MCF 10A (cell line): ENCODE measurements at places on chromosomes 2 and 18. TPM values are rescaled to one million over a fixed set of nuclear protein-coding genes. Genes with fewer than 3 reads are reported as not detected.

GRCh38 chr2:72933646-72934151 is 16.4 kb downstream of the EMX1 start:
- no peaks in the 10 kb centered on the region for H3K4me1 ChIP-seq
- no peak overlapping the region for H3K27ac ChIP-seq
- H3K4me3 ChIP-seq, result no peak overlapping the region
- no peaks in the 10 kb centered on the region for H3K27me3 ChIP-seq
- no peak for DNase-seq

DNA sequence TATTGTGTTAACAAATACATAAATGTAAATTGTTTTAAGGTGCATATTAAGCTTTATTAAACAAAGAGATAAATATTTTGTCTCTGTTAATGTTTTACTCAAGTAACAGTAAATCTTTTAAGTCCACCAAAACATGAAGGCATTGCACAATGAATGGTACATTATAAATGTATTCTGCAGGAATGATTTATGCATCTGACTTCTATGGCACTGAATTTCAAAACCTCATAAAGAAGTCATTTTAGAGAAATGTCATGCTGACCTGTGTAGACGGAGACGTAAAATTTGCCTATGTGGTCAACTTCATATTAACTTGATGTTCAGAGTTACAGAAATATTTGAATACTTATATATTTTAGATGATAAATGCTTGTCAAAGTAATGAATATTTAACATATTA is 194.7 kb downstream of the BABAM2 start:
- no peak overlapping the region for H3K27ac ChIP-seq
- peaks cover 20% of the 10 kb centered on the region for H3K4me1 ChIP-seq
- peaks cover 6% of the 10 kb centered on the region for H3K36me3 ChIP-seq
- no peak for DNase-seq
- H3K27me3 ChIP-seq, result no peaks in the 10 kb centered on the region

- DNase-seq, result no peak
- no peaks in the 10 kb centered on the region for H3K27me3 ChIP-seq
- H3K27ac ChIP-seq, result no peak overlapping the region
- no peaks in the 10 kb centered on the region for H3K36me3 ChIP-seq
- H3K4me1 ChIP-seq, result no peaks in the 10 kb centered on the region
- H3K4me3 ChIP-seq, result no peak overlapping the region
These were observed 270.7 kb upstream of the THUMPD2 start for GRCh38 chr2:40049781-40050180.

BUB1 gene
- total RNA-seq, result 23.0 and 25.5 TPM in 2 replicates

GRCh38 chr18:77118256-77119090 is 14.1 kb downstream of the MBP start:
- no peak for DNase-seq
- no peaks in the 10 kb centered on the region for H3K27me3 ChIP-seq
- H3K4me3 ChIP-seq, result no peak overlapping the region
- H3K36me3 ChIP-seq, result no peaks in the 10 kb centered on the region
- peaks cover 28% of the 10 kb centered on the region for H3K4me1 ChIP-seq

ACTG2 gene
- not detected in 2 replicates for total RNA-seq

DNA sequence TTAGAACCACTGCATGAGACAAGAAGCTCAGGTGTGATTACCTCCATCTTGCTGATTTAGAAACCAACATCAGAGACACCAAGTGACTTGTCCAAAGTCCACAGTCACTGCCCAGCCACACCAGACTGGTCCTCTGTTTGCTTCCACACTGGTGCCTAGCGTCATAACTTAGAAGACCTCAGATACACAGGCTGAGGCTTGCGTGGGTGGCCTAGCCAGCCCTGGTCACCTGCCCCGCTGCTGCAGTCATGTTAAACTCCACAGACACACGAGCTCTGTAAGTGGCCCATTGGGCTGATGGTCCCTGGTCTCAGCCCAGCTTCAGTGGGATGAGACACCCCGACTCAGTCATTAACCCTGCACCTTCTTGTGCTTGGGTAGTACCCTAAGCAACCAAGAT is 47.1 kb downstream of the CNGA3 start:
- no peak overlapping the region for H3K4me3 ChIP-seq
- H3K4me1 ChIP-seq, result no peaks in the 10 kb centered on the region
- H3K27me3 ChIP-seq, result peaks cover 24% of the 10 kb centered on the region
- no peak for DNase-seq
- H3K36me3 ChIP-seq, result no peaks in the 10 kb centered on the region
